Purkinje cell (primary cell): ENCODE measurements at places on chromosomes 12 and 14. TPM values are rescaled to one million over a fixed set of nuclear protein-coding genes. Genes with fewer than 3 reads are reported as not detected.

FAM177A1 gene
- 41.1 and 51.3 TPM in 2 replicates for polyA plus RNA-seq

TMEM30B gene
- polyA plus RNA-seq = not detected in 2 replicates

KCNMB4 gene
- 55.6 and 86.5 TPM in 2 replicates for polyA plus RNA-seq

PLA2G1B gene
- not detected in 2 replicates for polyA plus RNA-seq

RNASE9 gene
- not detected in 2 replicates for polyA plus RNA-seq

CATSPERB gene
- not detected in 2 replicates for polyA plus RNA-seq

TCP11L2 gene
- 3.4 and 4.6 TPM in 2 replicates for polyA plus RNA-seq

NRXN3 gene
- 113 and 120 TPM in 2 replicates for polyA plus RNA-seq

NAV3 gene
- polyA plus RNA-seq = 5.9 and 10.9 TPM in 2 replicates

SERPINA1 gene
- polyA plus RNA-seq = 0.42 TPM in 1 of 2 replicates, not detected in the other

OVCH1 gene
- polyA plus RNA-seq = 0.76 and 3.0 TPM in 2 replicates

PTPRB gene
- polyA plus RNA-seq = 3.1 and 7.1 TPM in 2 replicates

IQSEC3 gene
- 27.4 and 30.1 TPM in 2 replicates for polyA plus RNA-seq

MANSC1 gene
- 35.0 and 35.7 TPM in 2 replicates for polyA plus RNA-seq

NAA30 gene
- 25.7 and 34.8 TPM in 2 replicates for polyA plus RNA-seq

BBOF1 gene
- 8.2 and 18.9 TPM in 2 replicates for polyA plus RNA-seq

IGFBP6 gene
- polyA plus RNA-seq = 17.2 and 27.8 TPM in 2 replicates

KRT74 gene
- polyA plus RNA-seq = 0.35 and 0.92 TPM in 2 replicates

MYO1A gene
- not detected in 2 replicates for polyA plus RNA-seq

MYF5 gene
- not detected in 2 replicates for polyA plus RNA-seq

ALDH1L2 gene
- polyA plus RNA-seq = 2.3 and 7.7 TPM in 2 replicates

GLT1D1 gene
- polyA plus RNA-seq = 3.0 and 4.5 TPM in 2 replicates

APOF gene
- 0.32 TPM in 1 of 2 replicates, not detected in the other for polyA plus RNA-seq

FSCB gene
- not detected in 2 replicates for polyA plus RNA-seq

SDR9C7 gene
- polyA plus RNA-seq = 0.54 TPM in 1 of 2 replicates, not detected in the other

IL25 gene
- not detected in 2 replicates for polyA plus RNA-seq

TAS2R43 gene
- not detected in 2 replicates for polyA plus RNA-seq
